ENCODE measurements at places on chromosomes 4 and X.

DNA sequence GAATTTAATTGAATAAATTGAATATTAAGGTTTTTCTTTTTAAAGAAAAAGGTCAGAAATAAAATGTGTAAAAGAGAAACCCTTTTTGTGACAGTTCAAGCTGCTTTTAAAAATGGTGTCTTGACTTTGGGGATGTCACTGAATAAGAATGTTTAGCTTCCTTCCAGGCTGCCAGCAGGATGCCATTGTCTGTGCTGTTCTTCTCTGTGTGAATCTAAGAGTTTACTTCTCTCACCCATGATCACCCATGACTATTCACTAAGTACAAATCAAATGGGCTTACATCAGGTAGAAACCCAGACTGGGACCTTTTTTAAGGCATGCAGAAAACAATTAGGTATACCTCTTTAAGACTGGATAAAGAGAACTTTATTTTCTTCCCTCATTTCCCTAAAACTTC lies 115.3 kb downstream of the DACH2 start:
- DNase-seq: no peak

- DNase-seq: no peak
These were observed 55.4 kb upstream of the ESX1 start for GRCh38 chrX:104310090-104310489.

DNA sequence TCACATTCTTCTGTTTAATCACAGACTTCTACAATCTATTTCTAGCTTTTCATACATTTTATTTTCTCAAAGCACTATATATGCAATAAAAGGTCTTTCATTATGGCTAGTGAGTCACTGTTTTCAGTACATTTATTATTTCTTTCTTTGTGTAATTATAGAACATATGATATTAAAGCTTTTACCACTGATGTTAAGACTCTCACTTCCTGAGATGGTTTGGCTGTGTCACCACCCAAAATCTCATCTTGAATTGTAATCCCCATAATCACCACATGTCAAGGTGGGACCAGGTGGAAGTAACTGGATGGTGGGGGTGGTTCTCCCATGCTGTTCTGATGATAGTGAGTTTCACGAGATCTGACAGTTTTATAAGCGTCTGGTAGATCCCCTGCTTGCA lies 41.9 kb downstream of the UBA6 start:
- DNase-seq: no peak

GRCh38 chrX:131840799-131841495 lies 182.2 kb upstream of the STK26 start:
- no peak for DNase-seq

All from stimulated activated CD8-positive, alpha-beta memory T cell treated with anti-CD3 and anti-CD28 coated beads, Interleukin-7, amount 100 ng/mL, for 1 hour (primary cell).